GM19239 (cell line): ENCODE measurements at places on chromosomes 1 and 21.
A peak's percentile ranks its signal among the peaks of the same experiment; 100 is the strongest.

- no peak for DNase-seq
Measured at GRCh38 chr1:206715552-206716158, 30.9 kb downstream of the MAPKAPK2 start.

DNA sequence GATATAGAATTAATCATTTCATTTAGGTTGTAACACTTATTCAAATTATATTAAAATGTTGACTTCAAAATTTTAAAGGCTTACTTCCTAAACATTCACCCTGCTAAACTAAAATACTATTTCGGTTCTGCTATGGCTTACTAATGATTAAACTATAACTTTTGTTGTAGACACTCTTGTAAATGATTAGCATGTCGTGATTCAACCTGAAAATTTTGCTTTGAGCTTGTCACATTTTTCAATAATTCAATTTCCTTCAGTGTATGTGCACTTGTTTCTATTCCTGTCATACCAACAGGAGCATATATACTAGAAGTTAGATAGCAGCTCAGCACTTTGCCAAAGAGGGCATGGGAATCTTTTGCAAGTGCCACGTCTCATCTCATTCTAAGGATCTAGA, 1018.8 kb downstream of the AMY1C start:
- DNase-seq: no peak

DNA sequence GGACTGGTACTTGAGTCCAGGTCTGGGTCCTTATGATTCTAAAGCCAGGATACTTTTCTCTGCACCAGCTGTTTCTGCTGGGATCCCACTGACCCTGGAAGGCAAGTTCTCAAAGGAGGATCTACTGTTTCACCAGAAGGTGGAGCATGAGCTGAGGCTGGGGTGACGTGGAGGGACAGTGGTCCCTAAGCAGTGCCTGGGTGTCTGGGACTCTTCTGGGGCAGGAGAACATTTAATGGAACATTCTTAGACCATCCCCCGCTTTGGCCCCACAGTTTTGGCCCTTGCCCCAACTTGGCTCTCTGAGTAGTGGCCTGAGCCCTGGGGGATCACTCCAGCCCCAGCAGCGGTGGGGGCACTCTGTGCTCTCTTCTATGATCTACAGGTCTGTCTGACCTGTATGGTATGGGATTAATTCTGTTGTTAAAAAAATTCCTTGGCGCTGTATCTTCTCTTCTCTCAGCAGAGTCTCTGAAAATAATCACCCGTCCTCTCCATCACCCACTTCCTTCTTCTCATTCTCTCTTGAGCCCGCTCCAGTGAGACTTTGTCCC, 60.3 kb upstream of the CSF3R start:
- no peak for DNase-seq

DNA sequence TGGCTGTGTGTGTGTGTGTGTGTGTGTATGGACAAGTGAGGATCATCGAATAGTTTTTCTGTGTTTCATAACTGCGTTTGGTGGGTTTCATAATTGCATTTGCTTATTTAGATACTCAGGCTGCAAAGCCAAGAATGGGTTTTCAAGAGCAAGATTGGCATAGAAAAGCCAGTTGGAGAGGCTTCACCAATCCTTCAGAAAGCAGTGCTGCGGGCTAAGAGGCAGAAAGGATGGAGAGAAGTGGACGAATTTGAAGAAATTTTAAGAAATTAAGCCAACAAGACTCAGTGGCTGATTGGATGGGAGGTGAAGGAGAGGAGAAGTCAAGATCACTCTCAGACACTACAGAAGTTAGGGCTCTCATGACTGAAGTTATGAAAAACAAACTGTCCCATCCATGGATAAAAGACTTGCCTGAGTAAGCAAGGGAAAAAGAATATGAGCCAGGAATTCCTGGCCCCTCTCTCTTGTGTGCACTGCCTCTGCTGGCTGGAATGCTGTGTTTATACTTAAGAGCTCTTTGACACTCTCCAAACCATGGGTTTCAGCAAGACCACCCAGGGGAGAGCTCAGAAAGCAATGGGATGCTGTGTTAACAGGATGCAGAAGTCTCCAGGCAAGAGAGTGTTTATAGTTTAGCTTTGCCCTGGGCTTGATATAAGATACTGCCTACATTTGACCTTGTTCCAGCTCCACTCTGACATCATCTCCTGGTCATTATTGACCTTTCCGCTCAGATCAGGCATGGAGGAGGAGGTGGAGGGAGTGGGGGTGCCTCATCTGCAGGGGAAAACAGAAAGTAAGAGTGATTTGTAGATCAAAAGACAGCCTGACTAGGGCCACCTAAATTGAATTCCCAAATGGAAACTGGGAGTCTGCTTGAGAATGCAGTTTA, 232.0 kb upstream of the PLXNA2 start:
- DNase-seq: no peak

DNA sequence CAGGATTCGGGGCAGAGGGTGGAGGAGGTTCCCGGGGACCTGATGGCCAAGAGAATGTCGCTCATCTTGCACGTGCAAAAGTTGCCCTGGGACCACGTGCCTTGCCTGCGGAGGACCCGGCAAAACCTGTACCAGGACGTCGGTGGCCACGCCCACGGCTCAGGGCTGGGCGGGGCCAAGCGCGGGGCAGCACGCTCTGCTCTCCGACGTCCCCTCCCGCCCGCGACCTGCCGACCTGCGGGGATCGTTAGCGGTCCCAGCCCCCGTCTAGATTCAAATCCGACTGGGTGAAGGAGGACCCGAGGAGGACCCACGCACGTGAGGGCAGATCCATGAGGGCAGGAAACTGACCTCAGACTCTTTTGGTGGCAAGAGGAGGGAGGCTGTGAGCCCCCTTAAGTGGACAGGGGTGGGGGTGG, at the start of gene C1orf167:
Gene C1orf167 (plus strand): TSS at position 206 of the 419 bp plus-strand sequence. CDS start 2,208 bp downstream, outside the sequence.
- DNase-seq: no peak

- DNase-seq: no peak
Measured at GRCh38 chr1:87392248-87393192, 63.8 kb downstream of the LMO4 start.

GRCh38 chr1:98119796-98120195, 199.0 kb upstream of the DPYD start:
- DNase-seq: no peak

DNA sequence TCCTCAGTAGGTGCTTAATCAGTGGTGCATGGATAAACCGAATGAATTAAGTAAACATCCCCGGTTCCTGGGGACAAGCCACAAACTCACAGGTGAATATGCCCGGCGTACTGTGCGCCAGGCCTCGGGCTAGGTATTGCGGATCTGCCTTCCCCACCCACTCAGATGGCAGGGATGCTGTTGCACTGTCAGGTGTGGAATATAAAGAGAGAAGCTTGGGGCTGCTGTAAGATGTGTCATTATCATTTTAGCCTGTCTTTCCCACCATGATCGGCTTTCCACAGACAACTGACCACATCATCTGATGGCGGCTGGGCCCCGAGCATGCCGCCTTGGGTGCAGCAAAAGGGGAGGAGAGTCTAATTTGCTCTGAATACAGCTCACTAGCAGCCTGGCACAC, 45.4 kb upstream of the LRP8 start:
- no peak for DNase-seq

DNA sequence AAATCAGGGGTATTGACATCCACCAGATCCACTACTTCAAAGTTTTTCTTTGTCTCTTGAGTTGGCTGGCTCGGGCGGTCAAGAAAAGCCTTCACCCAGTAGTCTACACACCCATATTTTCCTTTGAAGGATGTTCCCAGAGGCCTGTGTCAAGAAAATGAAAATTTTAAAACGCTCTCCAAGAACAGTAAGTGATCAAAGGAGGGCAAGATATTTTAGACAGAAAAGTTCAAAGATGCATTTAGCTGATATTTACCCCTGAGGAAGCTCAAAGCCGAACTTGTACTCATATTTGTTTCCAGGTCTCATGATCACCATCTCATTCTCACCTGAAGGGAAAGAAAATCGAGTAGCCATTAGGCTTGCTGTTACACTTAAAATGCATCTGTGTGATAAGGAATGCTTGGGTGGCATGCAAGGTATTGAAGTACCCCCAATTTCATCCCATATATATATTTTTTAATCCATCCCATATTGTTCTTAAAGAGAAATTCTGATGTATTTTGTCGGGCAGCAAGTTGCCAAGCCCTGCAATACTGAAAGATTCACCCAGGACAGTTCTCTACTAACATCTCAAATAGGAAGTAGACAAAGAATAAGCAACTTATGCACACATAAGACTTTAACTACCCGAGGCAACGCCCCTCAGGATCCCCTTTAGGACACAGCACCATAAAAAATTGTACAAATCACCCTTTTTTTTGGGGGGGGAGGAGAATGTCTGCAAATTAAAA, 1.1 kb downstream of the TXNIP start:
- DNase-seq: no peak

GRCh38 chr1:71303617-71304041, 222.8 kb upstream of the ZRANB2 start:
- DNase-seq: no peak

DNA sequence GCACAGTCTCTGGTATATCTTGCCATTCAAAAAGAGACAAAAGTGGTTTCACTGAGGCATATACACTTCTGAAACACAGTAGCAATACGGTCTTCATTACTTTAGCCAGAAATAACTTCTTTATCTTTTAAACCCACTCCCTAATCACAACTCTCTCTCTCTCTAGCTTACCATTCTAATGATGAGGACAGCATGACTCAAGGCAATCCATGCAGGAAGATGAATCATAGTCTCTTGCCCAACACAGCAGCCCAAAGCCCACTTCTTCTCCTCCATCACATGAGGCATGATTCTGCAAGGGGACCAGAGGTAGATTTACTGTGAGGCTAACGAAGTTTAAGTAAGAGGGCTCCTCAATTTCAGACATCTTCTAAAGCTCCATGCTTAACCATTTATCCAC, 285.0 kb upstream of the NR5A2 start:
- DNase-seq: no peak

GRCh38 chr21:15669247-15669646, 60.5 kb upstream of the USP25 start:
- DNase-seq: no peak

DNA sequence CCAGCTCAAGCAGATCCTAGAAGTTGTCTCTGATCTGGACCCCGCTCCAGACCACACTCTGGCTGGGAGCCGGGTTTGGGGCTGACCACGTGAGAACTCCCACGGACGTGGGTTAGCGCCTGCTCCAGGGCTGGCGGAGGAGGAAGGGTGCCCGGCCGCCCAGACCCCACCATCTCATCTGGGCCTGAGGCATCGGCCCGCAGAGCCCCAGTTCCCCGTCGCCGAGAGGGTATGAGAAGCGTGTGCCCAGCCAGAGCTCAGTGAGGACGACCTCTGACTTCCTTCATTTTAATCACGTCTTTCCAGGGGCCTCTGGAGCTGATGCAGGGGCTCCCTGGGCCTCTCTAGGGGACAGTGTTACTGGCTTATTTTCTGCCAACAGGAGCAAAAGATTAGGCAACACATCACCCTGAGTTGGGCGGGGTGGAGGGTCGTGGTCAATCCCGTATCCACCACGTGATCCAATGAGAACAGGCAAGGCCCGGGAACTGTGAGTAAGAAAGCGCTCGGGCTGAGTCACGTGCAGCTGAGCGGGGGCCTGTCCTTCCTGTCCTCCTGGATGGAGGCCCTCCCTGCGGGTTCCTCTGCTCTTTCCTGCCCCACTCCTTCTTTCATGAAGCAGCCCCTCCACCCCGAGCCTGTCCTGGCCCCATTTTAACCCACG, 81.1 kb downstream of the SIK1 start:
- no peak for DNase-seq

- peak; percentile 35 for DNase-seq
Measured at GRCh38 chr1:20185834-20186782, at the start of the genes PLA2G2C and UBXN10. PLA2G2C (minus strand) TSS chr1:20186518; CDS start chr1:20177363, 9,155 bp downstream. UBXN10 (plus strand) TSS chr1:20186096; CDS start chr1:20190562, 4,466 bp downstream.

- no peak for DNase-seq
Measured at GRCh38 chr1:152667648-152668047, 4.5 kb downstream of the LCE2D start.
